K562 (cell line): ENCODE measurements at places on chromosomes 7 and 10.

- no peak overlapping the region for H3K4me3 ChIP-seq
- peaks cover 21% of the 10 kb centered on the region; the same call in 2 of the 3 replicates for H3K36me3 ChIP-seq
- no peak overlapping the region for H3K27ac ChIP-seq
- no peaks in the 10 kb centered on the region for H3K4me1 ChIP-seq
- H3K27me3 ChIP-seq: no peaks in the 10 kb centered on the region
Measured at GRCh38 chr7:137871170-137871915, 24.6 kb upstream of the DGKI start.

- no peak overlapping the region for H3K27ac ChIP-seq
- no peak overlapping the region for H3K4me3 ChIP-seq
- no peaks in the 10 kb centered on the region for H3K27me3 ChIP-seq
- no peak for DNase-seq
Measured at GRCh38 chr10:803041-803741, 113.7 kb upstream of the DIP2C start.

GRCh38 chr7:54426406-54426805 is 115.8 kb upstream of the VSTM2A start:
- H3K27me3 ChIP-seq: no peaks in the 10 kb centered on the region
- DNase-seq: no peak
- no peak overlapping the region for H3K27ac ChIP-seq
- no peaks in the 10 kb centered on the region for H3K4me1 ChIP-seq

GRCh38 chr7:116665332-116665996 is 6.5 kb upstream of the MET start:
- DNase-seq: no peak
- H3K27ac ChIP-seq: no peak overlapping the region
- no peak overlapping the region for H3K4me3 ChIP-seq
- peaks cover 6% of the 10 kb centered on the region; the same call in 2 of the 3 replicates for H3K27me3 ChIP-seq
- H3K4me1 ChIP-seq: no peaks in the 10 kb centered on the region

DNA sequence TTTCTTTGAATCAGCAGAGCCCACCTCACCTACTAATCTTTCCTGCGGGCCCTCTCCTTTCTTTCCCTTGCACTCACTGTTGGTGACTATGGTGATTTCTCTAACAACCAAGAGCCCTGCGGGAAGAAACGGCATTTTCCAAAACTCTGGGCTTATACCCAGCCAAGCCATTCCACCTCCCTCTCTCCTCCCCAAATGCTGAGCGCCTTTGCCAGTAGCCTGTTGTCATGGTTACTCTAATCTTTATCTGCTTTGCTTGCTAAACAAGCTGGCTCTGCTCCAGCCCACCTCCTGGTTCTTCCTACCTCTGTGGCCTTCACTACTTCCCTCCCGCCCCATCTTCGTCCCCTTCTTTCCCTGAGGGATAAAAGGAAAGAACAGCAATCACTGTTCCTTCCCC is 86.7 kb downstream of the DGKI start:
- H3K4me1 ChIP-seq: no peaks in the 10 kb centered on the region
- H3K36me3 ChIP-seq: no peaks in the 10 kb centered on the region
- no peak overlapping the region for H3K4me3 ChIP-seq
- peaks cover 12% of the 10 kb centered on the region for H3K27me3 ChIP-seq

DNA sequence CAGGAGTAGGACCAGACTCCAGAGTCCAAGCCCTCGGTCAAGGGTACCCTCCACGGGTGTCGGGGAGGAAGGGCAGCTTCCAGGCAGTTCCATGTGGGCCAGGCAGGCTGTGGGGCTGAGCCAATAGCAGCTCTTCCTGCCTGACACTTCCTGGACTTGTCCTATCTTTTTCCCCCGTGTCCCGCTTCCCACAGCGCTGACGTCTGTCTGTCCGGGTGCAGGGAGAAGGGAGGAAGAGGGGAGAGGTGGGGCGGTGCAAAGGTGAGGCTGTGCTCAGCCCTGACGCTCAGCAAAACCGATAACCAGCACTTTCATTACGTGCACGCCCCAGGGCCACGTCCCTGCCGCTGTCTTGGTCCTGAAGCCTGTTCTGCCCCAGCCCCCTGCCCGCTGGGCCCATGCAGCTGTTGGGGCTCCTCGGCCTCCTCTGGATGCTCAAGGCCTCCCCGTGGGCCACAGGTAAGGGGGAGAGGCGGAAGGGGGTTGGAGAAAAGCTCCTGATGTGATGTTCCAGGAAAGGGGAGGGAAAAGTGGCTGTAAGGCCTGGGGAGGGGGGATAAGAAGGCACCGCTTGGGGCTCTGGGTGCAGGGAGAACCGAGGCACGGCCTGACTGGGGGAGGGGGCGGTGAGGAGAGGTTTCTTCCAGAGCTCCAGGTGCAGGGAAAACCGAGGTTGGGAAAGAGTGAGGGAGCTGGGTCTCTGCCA is at the start of gene MUC3A:
TSS of gene MUC3A (plus strand) at position 308 of the 706 bp plus-strand sequence. CDS start at position 399, 91 bp downstream.
- H3K27ac ChIP-seq: no peak within 1 kb of the TSS
- no peak for DNase-seq
- H3K4me1 ChIP-seq: no peaks in the 10 kb centered on the region
- no peak within 1 kb of the TSS for H3K4me3 ChIP-seq

DNA sequence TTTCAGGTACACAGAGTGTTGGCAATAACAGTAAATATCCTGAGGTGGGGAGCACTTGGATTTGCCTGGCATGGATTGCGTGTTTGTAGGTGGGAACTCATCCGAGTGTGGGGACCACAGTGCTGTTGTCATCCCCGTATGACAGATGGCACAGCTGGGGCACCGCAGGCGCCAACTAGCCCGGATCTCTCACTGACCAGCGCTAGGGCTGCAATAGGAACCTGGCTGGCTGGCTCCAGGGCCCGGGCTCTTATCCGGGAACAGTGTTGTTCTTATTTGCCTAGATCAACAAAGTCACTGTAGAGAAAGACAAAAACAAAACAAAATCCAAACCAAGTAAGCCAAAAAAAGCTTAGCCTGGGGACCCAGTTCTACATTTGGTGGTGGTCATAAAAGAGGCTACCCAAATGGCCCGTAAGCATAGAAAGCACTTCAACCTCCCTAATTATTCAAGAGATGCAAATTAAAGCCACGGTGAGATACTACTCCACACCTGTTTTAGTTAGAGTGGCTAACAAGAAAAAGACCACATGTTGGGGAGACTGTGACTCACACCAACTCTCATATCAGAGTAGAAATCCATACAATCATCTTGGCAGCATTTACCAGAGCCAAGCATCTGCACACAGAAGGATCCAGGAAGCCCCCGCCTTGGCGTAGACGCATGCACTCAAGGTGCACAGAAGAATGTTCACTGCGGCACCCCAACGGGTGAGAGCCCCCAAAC is 27.2 kb upstream of the PFKFB3 start:
- no peaks in the 10 kb centered on the region for H3K27me3 ChIP-seq
- no peak for DNase-seq
- no peak overlapping the region for H3K27ac ChIP-seq
- peaks cover 24% of the 10 kb centered on the region for H3K4me1 ChIP-seq
- H3K36me3 ChIP-seq: peaks cover 20% of the 10 kb centered on the region; the same call in 2 of the 3 replicates
- H3K4me3 ChIP-seq: no peak overlapping the region

- no peak overlapping the region for H3K4me3 ChIP-seq
- DNase-seq: no peak
- H3K27ac ChIP-seq: no peak overlapping the region
Measured at GRCh38 chr7:112116894-112117293, 89.3 kb downstream of the DOCK4 start.

- no peak overlapping the region for H3K27ac ChIP-seq
- no peaks in the 10 kb centered on the region for H3K4me1 ChIP-seq
- no peak for DNase-seq
- peaks cover 5% of the 10 kb centered on the region; the same call in 2 of the 3 replicates for H3K27me3 ChIP-seq
Measured at GRCh38 chr7:148255333-148255732, 335.2 kb upstream of the C7orf33 start.

- no peaks in the 10 kb centered on the region for H3K4me1 ChIP-seq
- H3K36me3 ChIP-seq: no peaks in the 10 kb centered on the region
- H3K27me3 ChIP-seq: no peaks in the 10 kb centered on the region
- no peak overlapping the region for H3K4me3 ChIP-seq
Measured at GRCh38 chr10:88526501-88527105, 56.5 kb downstream of the RNLS start.

- H3K4me1 ChIP-seq: no peaks in the 10 kb centered on the region
- H3K36me3 ChIP-seq: no peaks in the 10 kb centered on the region
- H3K27me3 ChIP-seq: no peaks in the 10 kb centered on the region; the same call in 2 of the 3 replicates
- H3K4me3 ChIP-seq: no peak overlapping the region
Measured at GRCh38 chr10:15672469-15672868, 47.3 kb downstream of the ITGA8 start.

GRCh38 chr7:41205600-41205999 is 497.3 kb downstream of the INHBA start:
- no peaks in the 10 kb centered on the region for H3K4me1 ChIP-seq
- no peaks in the 10 kb centered on the region for H3K36me3 ChIP-seq
- no peak overlapping the region for H3K27ac ChIP-seq
- DNase-seq: no peak

DNA sequence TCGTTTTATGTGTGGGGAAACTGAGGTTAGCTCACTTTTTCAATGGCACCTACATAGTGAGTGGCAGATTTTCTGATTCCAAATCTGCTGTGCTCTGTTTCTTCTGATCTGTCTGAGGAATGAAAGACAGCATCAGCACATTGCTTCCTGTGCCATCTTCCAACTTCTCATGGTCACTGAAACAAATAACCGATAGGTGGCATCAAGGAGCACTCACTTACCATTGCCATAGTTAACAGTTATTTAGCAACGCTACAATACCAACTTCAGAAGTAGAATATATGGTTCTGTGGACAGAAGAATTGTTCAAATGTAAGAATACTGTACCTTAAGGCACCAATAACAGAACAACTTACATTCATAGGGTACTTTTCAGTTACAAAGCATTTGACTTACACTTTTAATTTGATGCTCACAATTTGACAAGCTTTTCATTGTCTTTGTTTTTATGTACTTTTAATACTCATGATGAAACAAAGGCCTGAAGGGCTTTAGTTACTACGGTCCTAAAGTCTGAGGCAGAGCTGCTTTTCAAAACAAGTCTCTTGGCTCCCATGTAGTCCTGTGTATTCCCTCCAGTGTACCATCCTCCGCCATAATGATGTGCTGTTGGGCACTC is 228.9 kb upstream of the TCF7L2 start:
- H3K4me3 ChIP-seq: no peak overlapping the region
- H3K27ac ChIP-seq: no peak overlapping the region
- DNase-seq: peak; percentile 29
- H3K36me3 ChIP-seq: no peaks in the 10 kb centered on the region
- H3K4me1 ChIP-seq: no peaks in the 10 kb centered on the region

DNA sequence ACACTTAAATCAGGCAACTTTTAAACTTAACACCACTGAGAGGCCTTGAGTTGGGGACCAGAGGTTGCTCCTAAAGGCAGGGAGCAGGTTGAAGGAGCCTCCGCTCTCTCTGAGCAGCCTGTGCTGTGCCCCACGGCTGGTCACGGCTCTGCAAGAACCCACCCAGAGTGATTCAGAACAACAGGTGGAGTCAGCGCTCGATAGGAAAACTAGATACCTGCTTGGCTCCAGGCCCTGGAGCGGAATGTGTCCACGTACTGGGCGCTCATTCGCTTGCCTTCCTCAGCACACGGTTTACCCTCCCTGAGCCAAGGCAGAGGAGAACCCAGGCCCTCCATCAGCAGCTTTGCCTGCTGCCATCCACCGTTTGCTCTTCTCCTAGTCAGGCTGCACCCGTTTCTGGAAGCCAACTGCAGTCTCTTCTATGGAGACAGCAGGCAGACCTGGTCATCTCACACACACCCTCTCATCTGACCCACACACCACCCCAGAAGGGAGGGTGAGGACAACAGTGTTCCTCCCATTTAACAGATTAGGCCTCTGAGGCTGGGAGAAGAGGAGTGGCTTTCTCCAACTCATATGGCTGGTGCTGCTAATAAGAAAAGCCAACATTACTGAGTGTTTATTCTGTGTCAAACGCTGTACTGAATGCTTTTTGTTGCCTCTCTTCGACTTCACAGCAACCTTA is 37.6 kb upstream of the PDCD4 start:
- H3K27ac ChIP-seq: no peak overlapping the region
- peaks cover 29% of the 10 kb centered on the region for H3K4me1 ChIP-seq
- no peaks in the 10 kb centered on the region for H3K27me3 ChIP-seq
- no peak overlapping the region for H3K4me3 ChIP-seq

DNA sequence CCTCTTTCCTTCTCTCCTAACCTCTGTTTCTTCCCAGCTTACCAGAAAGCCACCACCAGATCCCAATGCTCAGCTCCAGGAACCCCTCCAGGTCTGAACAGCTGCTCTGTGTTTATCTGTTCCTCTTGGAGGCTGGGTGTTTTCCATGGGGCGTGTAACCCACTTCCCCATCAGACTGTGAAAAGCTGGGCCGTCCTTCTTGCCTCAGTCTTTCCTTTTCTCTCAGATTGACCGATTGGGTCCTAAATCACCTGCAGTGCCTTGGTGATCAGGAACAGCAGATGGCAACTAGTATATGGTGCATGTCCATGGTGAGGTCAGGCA is 4.8 kb downstream of the SH3PXD2A start:
- no peak overlapping the region for H3K4me3 ChIP-seq
- H3K36me3 ChIP-seq: no peaks in the 10 kb centered on the region
- no peak overlapping the region for H3K27ac ChIP-seq
- H3K4me1 ChIP-seq: no peaks in the 10 kb centered on the region
- no peak for DNase-seq
- peaks cover 9% of the 10 kb centered on the region for H3K27me3 ChIP-seq

- no peak overlapping the region for H3K27ac ChIP-seq
- H3K4me1 ChIP-seq: no peaks in the 10 kb centered on the region
- no peak overlapping the region for H3K4me3 ChIP-seq
- no peaks in the 10 kb centered on the region for H3K36me3 ChIP-seq
- DNase-seq: no peak
- peaks cover 8% of the 10 kb centered on the region; the same call in 2 of the 3 replicates for H3K27me3 ChIP-seq
Measured at GRCh38 chr7:36597090-36597773, 127.1 kb downstream of the AOAH start.

DNA sequence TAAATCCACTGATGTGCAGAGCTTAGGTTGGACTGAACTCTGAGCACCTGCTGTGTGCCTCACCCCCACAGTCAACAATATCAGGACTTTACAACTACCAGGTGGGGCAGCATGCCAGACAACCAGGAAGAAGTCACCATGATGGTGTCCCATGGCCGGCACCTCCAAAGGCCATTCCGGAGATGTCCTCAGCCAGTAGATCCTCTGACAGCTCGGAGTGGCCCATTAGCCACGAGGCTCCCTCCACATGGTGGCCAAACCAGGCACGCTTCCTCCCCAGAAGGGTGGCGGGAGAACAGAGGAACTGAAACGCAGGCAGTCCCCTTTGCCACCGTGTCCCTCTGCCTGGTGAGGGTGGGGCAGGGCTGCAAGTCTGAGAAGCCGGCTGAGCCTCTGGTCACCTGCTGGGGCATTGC is 390.0 kb downstream of the TNS3 start:
- no peaks in the 10 kb centered on the region for H3K36me3 ChIP-seq
- H3K4me3 ChIP-seq: no peak overlapping the region
- H3K27ac ChIP-seq: no peak overlapping the region
- H3K27me3 ChIP-seq: no peaks in the 10 kb centered on the region
- no peak for DNase-seq

DNA sequence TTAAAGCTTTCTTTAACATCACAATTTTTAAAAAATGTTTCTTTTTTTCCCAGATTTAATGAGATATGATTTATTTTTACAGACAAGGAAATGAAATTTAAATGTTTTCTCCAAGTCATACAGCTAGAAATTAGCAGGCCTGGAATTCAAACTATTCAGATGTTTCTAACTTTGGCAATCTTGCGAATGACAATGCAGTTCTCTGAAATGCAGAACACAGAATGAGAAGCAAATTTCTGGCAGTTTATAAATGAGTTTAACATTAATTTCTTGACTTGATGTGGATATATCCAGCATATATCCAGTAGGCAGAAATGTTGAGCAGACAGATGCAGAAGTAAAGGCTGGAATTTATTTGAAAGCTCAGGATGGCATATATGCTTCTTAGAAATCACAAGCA is 227.5 kb downstream of the THSD7A start:
- no peaks in the 10 kb centered on the region for H3K4me1 ChIP-seq
- H3K4me3 ChIP-seq: no peak overlapping the region
- no peak overlapping the region for H3K27ac ChIP-seq
- H3K36me3 ChIP-seq: no peaks in the 10 kb centered on the region

- no peak for DNase-seq
- H3K4me1 ChIP-seq: no peaks in the 10 kb centered on the region; the same call in 2 of the 3 replicates
- no peaks in the 10 kb centered on the region for H3K36me3 ChIP-seq
Measured at GRCh38 chr7:18213652-18214051, 186.0 kb upstream of the PRPS1L1 start.
